Dorsolateral prefrontal cortex (tissue), 122 donors: ENCODE measurements at places on chromosomes 6 and 20.

- no peak for DNase-seq
Measured at GRCh38 chr20:46402331-46402811, 4.0 kb downstream of the ELMO2 start.

DNA sequence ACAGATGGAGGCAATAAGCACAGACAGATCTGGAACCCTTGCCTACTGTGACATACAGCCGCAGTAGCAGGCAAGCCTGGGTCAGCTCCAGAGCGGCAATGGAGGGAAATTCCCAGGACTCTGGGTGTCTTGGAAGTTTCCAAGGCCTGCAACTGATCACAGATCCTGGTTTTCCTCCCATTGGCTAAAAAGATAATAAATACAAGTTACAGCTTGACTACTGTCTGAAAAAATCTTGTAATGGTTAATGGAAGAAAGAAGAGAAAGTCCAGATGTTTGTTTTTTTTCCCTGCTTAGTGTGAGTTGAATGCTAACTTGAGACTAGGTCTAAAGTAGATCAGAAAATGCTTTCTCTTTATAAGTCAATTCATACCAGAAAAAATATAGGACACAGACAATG lies 307.6 kb downstream of the ALDH8A1 start:
- DNase-seq: no peak

- DNase-seq: no peak
Measured at GRCh38 chr6:72022830-72023229, 136.5 kb downstream of the RIMS1 start.

DNA sequence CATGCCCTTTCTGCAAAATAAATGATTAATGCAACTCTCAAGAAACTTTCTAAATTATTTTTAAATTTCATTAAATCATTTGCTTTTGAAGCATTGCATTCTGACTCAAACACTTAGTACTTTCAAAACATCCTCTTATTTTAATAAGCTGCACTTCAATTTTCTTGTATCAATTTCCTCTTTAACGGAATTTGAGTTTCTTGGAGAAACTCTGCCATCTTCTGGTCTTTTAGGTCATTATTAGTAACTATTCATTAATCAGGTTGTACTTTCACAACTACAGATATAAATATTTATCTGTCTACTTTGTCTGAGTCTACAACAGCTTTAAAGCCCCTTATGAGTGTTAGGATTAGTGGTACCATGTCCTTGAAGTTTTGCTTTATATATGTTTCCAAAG lies 30.2 kb downstream of the TMX4 start:
- no peak for DNase-seq

GRCh38 chr20:43761386-43762340 lies 34.9 kb upstream of the GTSF1L start:
- DNase-seq: no peak

DNA sequence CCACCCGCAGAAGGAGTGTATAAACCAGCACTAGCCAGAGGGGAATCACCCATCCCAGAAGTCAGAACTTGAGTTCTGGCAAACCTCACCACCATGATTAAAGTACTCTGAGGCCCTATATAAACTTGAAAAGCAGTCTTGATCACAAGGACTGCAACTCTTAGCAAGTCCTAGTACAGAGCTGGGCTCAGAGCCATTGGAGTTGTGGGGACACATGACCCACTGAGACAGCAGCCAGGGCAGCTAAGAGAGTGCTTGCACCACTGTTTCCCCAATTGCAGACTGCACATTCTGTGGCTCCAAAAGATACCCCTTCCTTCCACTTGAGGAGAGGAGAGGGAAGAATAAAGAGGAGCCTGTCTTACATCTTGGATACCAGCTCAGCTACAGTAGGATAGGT lies 4.7 kb upstream of the MCM9 start:
- no peak for DNase-seq

- no peak for DNase-seq
Measured at GRCh38 chr6:138086573-138087196, 20.5 kb downstream of the PERP start.

- DNase-seq: peak; percentile 7
Measured at GRCh38 chr6:170031684-170032121, 259.2 kb downstream of the DLL1 start.

GRCh38 chr20:24951536-24952083 lies 2.5 kb downstream of the CST7 start:
- DNase-seq: peak; percentile 18

GRCh38 chr6:138618168-138618567 lies 118.9 kb upstream of the NHSL1 start:
- no peak for DNase-seq

- no peak for DNase-seq
Measured at GRCh38 chr6:113353392-113353791, 503.8 kb upstream of the MARCKS start.

DNA sequence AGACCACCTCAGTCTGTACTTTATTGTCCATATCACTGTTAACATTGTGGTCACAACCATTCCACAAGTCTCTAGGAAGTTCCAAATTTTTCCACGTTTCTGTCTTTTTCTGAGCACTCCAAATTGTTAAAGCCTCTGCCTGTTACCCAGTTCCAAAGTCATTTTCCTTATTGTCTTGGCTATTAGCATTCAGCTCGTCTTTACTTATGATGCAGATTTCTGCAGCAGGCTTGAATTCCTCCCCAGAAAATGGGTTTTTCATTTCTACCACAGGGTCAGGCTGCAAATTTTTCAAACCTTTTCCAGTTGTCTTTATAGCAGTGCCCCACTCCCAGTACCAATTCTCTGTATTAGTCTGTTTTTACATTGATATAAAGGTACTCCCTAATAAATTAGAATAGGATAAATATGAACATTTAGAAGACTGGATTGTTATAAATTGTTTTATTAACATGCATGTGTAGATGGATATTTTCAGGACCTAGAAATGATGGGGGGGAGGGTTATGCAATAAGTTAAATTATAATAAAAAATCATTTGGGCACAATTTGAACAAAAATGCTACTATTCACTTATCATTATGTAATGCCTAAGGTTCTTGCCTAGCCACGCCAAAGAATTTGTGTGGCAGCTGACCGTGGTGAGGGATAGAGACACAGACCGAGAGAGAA lies 595.3 kb upstream of the ADGRB3 start:
- no peak for DNase-seq

GRCh38 chr6:131519670-131520436 lies 53.2 kb upstream of the ARG1 start:
- DNase-seq: no peak
